Lung microvascular endothelial cell (primary cell): ENCODE measurements at places on chromosomes 5 and 9.

GRCh38 chr9:104227108-104227507 lies 133.0 kb downstream of the SMC2 start:
- DNase-seq, result no peak

- no peak for DNase-seq
Measured at GRCh38 chr9:15219546-15219945, 87.5 kb downstream of the TTC39B start.

DNA sequence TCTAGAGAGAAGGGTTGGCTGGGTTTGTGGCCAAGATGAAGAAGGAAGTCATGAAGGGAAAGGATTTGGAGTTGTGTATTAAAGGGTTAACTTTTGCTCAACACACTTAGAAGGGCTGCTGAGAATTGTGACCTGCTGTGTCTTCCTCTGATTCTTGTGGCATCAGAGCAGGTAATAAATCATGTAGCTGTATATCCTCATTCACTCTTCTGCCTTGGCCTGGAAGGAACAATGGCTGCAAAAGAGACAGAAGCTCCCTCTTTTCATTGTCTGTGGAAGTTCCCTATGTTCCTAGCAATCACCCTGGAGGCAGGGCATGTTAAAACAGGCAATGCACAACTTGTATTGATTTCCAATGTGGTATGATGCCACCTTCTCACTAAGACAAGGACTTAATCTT lies 159.1 kb downstream of the LRRC70 start:
- no peak for DNase-seq

- DNase-seq, result peak; percentile 39
Measured at GRCh38 chr5:168908207-168908606, 329.0 kb upstream of the PANK3 start.

GRCh38 chr9:93677048-93677571 lies 100.7 kb downstream of the PHF2 start:
- no peak for DNase-seq

- no peak for DNase-seq
Measured at GRCh38 chr5:126829098-126829497, 52.2 kb downstream of the LMNB1 start.

- no peak for DNase-seq
Measured at GRCh38 chr5:72509401-72509800, 2.2 kb upstream of the ZNF366 start.

GRCh38 chr9:123425836-123426365 lies 69.9 kb downstream of the CRB2 start:
- DNase-seq, result no peak

GRCh38 chr5:26881901-26882300 lies 156.5 kb downstream of the CDH9 start:
- no peak for DNase-seq

DNA sequence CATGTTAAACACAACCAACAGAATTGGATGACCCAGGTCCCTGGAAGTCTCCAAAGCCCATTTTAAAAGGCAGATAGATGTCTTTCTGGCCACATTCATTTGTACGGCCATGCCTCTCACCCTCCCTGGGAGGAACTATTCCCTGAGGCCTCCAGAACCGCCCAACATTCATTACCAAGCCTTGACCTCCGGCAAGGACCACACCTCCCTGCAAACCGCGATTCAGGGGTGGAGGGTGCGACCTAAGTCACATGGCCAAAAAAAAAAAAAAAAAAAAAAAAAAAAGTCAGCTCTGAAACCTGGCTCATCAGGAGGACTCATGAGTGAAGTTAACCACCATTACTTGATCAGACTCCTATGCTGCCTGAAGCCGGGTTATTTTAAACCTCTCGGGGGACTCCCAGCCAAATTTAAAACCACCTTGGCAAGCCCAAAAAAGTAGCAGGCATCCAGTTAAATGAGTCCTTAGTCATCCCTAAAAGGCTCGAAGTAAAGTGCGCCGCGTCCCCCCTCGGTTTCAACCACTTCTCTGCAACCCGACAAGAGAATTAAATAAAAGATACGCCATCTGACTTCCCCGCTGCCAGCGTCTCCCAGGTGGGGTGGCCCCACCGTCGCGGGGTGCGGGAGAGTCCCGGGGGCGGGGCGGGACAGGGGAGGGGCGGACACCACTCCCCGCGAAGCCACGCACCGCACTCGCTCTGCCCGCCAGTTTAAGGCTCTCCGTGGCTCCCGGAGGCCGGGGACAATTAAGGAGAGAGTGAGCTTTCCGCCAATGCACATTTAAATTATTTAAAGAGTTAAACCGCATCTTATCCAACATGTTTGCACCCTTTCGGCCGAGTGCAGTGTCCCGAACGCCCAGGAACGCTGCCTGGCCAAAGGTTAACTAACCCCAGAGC lies 2.3 kb downstream of the KLF9 start:
- DNase-seq, result peak; percentile 79

DNA sequence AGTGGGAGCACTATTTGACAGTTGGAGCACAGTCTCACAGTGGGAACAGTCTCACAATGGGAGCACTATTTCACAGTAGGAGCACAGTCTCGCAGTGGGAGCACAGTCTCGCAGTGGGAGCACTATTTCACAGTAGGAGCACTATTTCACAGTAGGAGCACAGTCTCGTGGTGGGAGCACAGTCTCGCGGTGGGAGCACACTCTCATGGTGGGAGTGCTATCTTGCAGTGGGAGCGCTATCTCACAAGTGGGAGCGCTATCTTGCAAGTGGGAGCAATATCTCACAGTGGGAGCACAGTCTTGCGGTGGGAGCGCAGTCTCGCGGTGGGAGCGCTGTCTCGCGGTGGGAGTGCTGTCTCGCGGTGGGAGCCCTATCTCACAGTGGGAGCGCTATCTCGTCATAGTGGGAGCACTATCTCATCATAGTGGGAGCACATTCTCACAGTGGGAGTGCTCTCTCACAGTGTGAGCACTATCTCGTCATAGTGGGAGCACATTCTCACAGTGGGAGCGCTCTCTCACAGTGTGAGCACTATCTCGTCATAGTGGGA lies 56.1 kb downstream of the MED10 start:
- DNase-seq, result no peak

GRCh38 chr9:99824378-99825171 lies 2.9 kb downstream of the NR4A3 start:
- peak; percentile 10 for DNase-seq

DNA sequence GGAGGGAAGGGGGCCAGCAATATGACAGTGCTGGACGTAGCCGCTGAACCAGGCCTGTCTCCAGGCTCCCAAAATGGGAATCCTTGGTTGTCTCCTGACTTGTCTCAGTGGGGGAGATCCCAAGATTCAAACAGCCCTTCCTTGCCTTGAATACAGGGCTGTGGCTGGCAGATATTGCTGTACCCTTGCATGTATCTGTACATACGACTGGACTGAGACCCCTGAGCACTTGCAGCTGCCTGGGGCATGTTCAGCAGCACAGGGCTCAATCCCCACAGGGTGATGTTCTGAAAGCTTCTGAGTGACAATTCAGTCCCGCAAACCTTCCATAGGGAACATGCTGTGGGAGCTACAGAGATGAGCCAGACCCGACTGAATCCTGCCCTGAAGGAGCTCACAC lies 13.3 kb downstream of the OR13J1 start:
- no peak for DNase-seq

DNA sequence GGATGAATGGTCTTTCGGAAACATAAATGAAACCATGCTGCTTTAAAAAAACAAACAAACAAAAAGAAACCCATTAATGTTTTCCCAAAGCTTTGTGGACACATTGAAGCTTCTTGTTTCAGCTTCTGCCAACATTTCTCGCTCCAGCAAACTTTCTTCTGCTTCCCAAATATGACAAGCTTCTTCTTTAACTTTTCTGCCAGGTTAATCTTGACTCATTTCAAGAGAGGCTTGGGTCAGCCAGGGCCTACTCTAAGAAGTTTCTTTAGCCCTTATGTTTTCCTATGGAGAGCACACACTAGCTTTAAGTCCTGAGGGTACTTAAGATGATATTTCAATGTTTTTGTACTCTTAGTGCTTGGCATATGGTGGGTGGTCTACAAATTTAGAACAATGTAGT lies 6.1 kb downstream of the ANXA1 start:
- DNase-seq, result no peak

DNA sequence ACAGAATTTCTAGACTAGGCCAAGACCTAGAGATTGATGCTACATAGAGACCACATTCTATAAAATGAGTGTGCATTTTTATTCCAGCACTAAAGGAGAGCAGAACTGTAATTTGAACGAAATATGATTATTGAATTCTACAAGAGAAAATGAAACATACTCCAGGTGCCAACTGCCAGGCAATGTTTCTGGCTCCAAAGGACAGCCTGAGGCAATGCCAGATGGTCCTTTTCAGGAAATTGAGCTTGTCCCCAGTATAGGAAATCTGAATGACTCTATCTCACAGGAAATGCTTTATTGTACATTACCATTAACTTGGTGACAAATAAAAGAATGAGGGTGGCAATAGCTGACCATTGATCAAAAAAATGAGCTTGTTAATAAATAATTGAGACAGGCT lies 28.8 kb upstream of the RASGRF2 start:
- no peak for DNase-seq

- DNase-seq, result no peak
Measured at GRCh38 chr5:53087621-53088121, 21.9 kb downstream of the MOCS2 start.

DNA sequence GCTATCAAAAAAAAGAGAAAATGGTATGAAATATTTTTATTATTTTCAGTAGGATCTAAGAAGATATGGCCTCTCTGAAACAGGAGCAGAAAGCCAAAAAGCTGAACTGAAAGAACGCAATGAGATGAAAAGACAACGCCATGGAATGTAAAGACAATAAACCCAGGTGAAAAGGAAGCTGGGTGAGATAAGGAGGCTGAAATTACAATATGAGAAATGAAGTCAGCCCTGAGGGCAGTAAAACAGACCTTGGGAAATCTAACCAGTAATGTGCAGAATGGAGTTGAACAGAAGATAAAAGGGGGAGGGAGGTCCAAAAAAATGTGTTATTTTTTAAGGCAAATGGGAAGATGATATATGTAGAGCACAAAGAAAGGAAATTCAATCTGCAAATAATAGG lies 265.3 kb downstream of the ENC1 start:
- no peak for DNase-seq

DNA sequence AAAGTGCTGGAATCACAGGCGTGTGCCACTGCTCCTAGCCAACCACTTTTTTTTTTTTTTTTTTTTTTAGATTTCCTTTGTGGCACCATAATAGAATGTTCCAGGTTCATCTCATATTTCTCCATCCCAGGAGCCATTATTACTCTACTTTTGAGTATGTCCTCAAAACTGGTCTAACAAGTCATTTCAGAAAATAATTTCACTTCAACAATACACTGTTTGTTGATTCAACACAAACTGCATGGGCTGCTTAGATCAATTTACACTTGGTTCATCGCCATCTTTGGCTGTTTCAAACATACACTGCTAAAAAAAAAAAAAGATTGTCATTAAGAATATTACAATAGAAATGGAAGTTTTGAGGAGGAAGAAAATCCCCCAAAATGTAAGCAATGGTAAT lies 57.9 kb downstream of the CSNK1A1 start:
- DNase-seq, result no peak
